ENCODE measurements at places on chromosomes 3 and 15. TPM values are rescaled to one million over a fixed set of nuclear protein-coding genes. Genes with fewer than 3 reads are reported as not detected.
A peak's percentile ranks its signal among the peaks of the same experiment; 100 is the strongest.

DNA sequence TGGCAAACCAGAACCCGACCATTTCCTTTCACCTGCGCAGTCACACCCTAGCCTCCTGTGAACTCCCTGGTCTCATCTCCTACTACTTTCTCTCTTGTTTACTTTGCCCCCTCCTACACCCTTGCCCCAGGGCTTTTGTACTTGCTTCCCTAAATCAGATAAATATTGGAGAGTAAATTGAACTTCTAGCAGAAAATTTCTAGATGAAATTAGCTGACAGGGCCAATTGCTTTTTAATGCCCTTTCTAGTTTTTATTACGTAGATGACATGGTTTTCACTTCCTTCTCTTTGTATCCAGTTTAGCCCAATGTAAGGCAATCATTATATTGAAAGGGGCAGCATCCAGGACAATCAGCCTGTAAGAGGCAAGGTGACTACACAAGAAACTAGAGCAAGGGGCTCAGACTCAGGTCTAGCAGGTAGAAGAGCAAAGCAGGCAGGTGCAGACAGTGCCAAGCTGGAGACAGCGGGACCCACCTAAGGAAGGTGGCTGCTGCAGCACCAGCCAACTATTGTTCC lies 56.2 kb upstream of the TOPAZ1 start:
- no peak for DNase-seq

GPR171 gene
- not detected for total RNA-seq

DNA sequence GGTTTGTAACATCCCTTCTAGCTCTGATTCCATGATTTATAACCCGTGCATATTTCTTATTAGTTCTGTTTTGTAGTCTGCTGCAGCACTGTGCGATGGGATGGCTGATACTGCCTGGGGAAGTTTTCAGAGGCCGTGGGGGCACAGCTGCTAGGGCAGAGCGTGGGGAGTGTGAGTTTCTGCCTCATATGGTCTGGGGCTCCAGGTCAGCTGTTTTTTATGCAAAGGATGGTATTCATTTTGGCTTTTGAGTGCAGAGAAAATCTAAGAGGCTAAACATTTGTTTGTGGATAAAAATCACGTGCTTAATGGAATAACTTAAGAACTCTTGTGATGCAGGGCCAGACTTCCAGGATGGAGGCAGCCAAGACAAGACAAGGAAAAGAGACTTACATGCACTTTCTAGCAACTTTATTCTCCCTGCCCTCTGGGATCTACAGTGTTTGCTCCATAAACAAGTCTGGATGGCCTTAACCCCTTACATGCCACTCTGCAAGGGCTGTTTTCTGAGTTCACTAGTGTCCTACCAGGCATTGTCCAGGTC lies 45.5 kb upstream of the CFAP161 start:
- no peak for DNase-seq

GRCh38 chr3:47909607-47910006 lies 106.6 kb downstream of the MAP4 start:
- DNase-seq: no peak

- DNase-seq: no peak
Measured at GRCh38 chr3:41111011-41111410, 88.3 kb upstream of the CTNNB1 start.

MELTF gene
- total RNA-seq: 2.0 TPM

DNA sequence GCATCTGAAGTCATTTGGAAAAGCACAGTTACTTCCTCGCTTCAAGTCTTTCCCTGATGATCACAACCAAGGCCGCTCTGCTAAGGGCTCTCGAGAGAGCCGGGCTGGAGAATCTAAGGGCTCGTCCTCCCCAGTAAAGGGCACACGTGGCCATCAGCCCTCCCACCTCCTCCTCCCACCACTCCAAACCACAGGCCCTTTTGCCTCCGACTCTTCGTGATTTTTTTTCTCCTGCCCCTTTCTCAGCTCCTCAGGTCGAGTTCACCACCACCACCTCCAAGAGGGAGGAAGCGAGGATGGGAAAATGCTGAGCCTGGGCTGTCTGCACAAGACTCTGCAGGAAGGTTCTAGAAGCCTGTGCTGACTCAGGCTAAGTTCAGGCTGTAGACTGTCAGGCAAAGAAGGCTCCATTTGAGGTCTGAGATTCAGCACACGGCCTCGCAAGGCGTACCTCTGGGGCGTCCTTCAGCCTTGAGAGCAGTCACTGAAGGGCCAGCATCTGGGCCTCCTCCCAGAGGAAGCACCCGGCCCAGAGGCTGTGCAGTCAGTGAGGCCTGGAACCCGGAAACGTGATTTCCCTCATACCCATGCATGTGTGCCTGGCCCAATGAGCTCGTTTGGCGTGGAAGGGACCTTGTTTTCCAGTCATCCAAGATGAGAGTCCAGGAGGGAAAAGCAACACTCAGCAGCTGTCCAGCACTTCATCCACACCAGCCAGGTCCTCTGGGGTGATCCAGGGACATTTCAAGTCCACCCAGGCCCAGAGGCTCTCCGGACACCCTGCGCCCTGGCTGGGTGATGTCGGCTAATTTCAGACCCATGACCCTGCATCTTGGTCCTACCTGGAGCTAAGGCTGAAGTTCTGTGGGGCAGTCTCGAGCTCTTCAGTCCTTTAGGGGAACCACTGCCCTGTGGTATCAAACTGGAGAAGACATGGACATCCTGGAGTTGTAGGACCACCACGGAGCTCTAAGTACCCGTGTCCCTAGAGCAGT lies 196.8 kb downstream of the XXYLT1 start:
- no peak for DNase-seq

- DNase-seq: no peak
Measured at GRCh38 chr3:148083526-148084182, 614.0 kb upstream of the AGTR1 start.

- no peak for DNase-seq
Measured at GRCh38 chr3:104546301-104546700, 820.4 kb upstream of the ALCAM start.

MAGEL2 gene
- total RNA-seq: 3.0 TPM

- peak; percentile 68 for DNase-seq
Measured at GRCh38 chr15:94844538-94845389, 613.4 kb downstream of the MCTP2 start.

SPINT1 gene
- 15.0 TPM for total RNA-seq

PCOLCE2 gene
- total RNA-seq: 2.3 TPM

GRCh38 chr15:68787609-68788263 lies 33.0 kb downstream of the ANP32A start:
- no peak for DNase-seq
